ENCODE measurements at places on chromosomes 5 and 9.

- DNase-seq = no peak
Measured at GRCh38 chr9:21853414-21853813, 51.0 kb downstream of the MTAP start.

- DNase-seq = no peak
Measured at GRCh38 chr5:164959761-164960160, 1454.3 kb downstream of the MAT2B start.

- no peak for DNase-seq
Measured at GRCh38 chr5:54325610-54326311, 15.4 kb upstream of the ARL15 start.

DNA sequence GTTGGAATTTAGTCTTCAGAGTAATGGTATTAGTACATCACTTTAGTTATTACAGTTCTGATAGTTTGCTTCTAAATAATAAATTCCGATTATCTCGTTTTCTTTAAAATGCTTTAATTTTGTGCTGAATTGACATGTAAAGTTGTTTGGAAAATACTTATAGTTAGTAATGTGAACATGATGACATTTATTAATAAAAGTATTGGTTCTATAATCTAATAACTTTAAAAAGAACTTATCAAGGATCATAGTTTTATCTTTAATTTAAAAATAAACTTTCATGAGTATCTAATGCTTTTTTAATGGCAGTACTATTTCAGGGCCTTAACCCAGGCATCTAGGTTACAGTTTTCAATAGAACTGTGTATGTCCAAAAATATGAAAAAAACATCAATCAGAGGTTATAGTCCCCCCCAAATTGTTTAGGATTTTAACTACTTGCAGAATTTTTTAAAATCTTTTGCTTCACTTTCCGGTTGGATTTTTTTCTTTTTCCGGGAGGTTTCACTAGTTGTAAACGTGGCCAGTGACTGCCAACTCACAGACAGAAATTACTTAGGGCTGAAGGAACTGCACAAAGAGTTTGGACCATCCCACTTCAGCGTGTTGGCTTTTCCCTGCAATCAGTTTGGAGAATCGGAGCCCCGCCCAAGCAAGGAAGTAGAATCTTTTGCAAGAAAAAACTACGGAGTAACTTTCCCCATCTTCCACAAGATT is 680 bp downstream of the GPX8 start:
- DNase-seq = peak; percentile 85

- no peak for DNase-seq
Measured at GRCh38 chr9:105483618-105484017, 35.8 kb downstream of the FSD1L start.

- no peak for DNase-seq
Measured at GRCh38 chr5:28164568-28164967, 1126.2 kb upstream of the CDH9 start.

DNA sequence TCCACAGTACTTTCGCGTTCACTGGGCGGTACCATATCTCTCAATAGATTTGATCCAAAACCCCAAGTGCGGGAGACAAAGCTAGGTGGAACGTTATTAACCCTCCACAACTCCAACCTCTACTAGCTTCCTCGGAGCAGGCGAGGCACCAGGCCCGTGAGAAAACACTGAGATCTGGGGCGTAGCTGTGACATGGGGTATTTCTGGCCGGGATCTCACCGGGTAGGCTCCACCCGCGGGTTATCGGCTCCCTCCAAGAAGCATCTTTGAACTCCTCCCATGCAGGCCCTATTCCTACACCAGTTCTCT is 350 bp upstream of the SLC25A46 start:
- DNase-seq = peak; percentile 75

GRCh38 chr5:174355995-174356394 is 310.5 kb downstream of the NSG2 start:
- DNase-seq = no peak

GRCh38 chr5:76789991-76790581 is 28.7 kb upstream of the F2RL1 start:
- DNase-seq = no peak

DNA sequence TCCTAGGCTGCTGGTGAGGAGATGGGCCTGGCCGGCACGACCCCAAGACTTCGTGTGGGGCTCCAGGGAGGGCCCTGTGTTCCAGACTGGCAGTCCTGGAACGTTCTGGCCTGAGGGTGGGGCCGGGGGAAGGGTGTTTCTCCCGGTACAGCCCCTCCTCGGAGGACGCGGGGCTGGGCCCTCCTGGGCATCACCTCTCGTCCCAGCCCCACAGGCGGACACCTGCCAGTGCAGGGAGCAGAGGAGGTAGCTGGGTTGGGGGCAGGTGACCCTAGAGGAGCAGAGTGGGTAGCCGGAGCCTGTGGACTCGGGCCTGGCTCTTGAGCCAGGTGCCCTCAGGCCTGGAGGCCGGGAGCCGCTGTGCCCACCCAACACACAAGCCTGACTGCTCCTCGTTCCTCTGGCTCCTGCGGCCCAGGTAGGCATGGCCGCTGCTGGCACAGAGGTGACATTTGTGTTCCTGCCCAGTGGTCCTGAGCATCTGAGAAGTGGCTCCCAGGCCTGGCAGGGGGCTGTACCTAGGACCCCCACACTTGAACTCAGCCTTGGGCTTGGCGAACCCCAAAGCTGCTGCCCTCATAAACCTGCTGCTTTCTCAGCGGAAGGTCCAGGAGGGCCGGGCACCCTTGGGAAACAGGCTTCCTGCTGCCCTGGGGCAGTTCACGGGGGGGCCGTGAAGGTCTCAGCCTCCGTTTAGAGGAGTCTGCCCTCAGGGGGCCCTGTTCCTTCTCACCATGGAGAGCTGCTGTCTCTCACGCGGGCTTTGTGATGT is 817 bp downstream of the SLC6A19 start:
- no peak for DNase-seq

DNA sequence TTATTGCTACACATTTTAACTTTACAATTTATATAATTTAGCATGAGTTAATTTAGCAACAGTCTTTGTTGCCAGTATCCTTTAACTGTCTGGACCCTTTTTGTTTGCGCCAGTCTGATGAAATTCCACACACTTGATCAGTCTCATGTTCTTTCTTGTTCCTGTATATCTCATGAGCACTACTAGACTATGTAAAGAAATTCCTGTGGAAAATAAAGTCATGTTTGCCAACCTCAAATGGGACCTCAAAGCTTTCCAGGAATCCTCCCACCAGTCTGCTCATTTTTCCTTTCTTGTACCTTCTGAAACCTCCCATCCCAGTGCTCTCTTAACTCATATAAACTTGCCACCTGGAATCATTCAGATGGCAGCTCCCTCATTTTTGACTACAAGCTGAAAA is 8.0 kb downstream of the DMXL1 start:
- DNase-seq = no peak

DNA sequence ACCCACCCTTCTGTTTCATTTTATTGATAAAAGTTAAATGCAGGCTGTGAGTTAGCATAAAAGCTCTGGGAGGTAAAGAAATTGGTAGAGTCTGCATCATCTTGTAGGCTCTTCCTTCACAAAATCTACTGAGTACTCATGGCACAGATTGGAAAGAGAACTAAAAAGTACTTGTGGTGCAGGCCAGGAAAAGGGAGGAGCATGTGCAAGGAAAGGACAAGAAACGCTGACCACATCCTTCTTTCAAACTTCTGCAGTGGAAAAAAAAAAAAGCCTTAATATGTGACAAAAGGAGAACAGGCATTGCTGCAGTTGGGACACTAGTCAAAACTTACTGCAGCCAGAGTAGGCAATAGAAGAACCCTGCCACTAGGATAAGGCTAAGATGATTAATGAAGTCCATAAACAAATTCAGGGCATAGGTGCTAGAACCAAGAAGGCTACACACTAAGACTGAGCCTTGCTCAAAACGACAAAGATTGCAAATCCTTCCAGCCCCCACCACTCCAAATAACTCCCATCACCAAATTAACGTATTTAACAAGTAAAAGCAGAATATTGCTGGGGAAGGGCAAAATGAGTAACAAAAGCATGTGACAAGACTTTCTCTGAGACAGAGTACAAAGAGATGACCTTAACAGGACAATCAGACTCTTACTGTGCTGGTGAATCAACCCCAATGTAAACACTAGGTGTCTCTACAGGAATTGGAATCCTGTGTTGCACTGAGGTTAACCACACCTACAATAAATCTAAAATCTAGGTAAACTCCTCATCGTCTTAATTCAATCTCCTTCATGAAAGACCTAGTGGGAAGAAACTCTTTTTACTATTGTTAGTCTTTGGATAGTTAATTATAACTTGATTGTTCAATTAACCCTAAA is 1024.8 kb downstream of the TLE1 start:
- no peak for DNase-seq

DNA sequence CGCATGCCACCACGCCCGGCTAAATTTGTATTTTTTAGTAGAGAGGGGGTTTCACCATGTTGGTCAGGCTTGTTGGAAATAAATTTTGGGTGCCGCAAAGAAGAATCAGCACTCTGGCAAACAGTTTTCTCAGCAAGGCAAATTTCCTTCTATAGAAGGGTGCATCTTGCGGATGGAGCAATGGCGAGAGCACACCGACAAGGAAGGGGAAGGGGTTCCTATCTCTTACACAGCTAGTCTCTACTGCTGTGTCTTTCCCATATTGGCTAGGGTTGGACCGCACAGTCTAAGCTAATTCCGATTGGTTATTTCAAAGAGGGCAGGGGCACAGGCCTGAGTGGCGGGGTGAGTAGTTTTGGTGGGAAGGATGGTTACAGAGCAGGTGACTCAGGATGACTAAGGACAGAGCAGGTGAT is 707 bp downstream of the GTF3C5 start:
- no peak for DNase-seq

- peak; percentile 77 for DNase-seq
Measured at GRCh38 chr5:13664377-13664776, 280.1 kb downstream of the DNAH5 start.

DNA sequence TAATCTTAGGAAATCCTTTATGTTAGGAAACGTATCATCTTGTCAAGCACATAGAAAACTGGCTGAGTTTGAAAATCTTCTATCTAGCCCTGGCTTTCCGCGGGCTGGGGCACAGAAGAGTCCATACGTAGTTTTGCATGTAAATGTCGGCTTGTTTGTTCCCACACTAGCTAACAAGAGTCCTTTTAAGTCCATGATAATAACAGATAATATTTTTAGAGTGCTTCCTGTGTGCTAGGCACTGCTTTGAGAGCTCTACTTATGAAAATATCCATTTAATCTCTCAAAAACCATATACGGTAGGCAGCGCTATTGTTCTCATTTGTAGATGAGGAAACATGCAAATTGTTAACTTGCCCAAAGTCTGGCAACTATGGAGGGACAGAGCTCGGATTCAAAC is 40.5 kb downstream of the FYB1 start:
- DNase-seq = no peak

DNA sequence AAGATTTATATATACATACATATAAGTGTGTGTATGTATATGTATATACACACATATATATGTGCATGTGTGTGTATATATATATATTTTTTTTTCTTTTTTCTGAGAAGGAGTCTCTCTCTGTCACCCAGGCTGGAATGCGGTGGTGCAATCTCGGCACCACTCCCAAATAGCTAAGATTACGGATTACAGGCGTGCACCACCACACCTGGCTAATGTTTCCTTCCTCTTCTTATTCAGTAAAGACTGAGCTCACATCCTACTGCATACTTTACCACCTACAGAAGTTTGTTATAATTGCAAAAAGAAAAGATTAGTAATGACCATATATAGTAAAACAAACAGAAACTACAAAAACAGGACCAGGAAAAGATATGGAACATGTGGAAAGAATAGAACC is 23.1 kb upstream of the ZNF354B start:
- no peak for DNase-seq

- DNase-seq = no peak
Measured at GRCh38 chr9:107277801-107278200, 5.3 kb upstream of the RAD23B start.

DNA sequence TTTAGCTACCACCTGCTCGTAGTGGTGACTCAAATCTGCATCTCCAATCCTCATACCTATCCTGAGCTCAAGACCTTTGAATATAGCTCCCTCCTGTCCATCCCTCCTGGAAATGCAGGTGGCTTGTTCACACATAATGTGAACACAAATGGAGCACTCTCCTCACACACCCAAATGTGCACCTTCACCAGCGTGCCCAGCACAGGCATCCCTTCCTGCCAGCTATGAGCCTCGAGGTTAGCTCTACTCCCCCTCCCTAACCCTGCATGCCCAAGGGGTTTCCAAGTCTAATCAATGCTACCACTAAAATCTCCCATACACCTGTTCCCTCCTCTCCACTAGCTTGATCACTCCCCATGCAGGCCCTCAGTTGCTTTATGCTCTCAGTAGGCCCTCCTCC is 2.2 kb upstream of the TGFBI start:
- no peak for DNase-seq

DNA sequence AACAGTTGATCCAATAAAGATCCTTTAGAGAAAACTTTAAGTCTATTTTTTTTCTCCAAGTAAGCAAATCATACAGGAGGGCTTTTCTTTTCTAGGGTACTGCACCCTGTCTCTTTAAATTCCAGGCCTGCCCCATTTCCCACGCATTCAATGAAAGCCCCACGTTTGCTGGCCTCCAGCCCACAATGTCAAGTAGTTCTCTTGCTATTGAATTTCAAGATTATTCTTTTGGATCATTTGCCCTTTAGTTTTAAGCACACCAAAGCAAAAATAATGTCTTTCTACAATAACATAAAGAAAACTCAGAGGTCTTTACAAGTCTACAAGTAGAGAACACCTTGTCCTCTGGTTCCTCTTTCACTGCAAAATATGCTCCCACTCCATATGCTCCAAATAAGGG is 15.6 kb downstream of the MLLT3 start:
- DNase-seq = no peak

- no peak for DNase-seq
Measured at GRCh38 chr5:66992547-66992946, 204.1 kb downstream of the CD180 start.

GRCh38 chr5:78467752-78468357 is 107.4 kb downstream of the SCAMP1 start:
- peak; percentile 30 for DNase-seq

DNA sequence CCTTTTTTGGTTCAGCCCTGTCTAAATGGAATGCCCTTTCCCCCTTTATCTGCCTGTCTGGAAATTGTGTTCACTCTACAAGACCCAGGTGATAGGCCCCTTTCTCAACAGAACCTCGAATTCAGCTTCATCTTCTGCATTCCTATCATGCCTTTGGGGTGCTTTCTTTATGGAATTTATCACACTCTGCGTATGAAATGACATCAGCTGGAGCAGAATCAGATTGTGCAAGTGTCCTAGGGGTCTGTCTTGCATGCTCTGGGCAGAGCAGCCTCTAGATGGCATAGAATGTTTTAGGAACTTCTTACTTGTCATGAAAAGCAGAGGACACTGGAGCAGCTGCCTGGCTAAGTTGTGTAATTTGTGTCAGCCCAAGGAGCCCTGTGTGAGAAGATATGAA is 84.9 kb downstream of the ISL1 start:
- no peak for DNase-seq

DNA sequence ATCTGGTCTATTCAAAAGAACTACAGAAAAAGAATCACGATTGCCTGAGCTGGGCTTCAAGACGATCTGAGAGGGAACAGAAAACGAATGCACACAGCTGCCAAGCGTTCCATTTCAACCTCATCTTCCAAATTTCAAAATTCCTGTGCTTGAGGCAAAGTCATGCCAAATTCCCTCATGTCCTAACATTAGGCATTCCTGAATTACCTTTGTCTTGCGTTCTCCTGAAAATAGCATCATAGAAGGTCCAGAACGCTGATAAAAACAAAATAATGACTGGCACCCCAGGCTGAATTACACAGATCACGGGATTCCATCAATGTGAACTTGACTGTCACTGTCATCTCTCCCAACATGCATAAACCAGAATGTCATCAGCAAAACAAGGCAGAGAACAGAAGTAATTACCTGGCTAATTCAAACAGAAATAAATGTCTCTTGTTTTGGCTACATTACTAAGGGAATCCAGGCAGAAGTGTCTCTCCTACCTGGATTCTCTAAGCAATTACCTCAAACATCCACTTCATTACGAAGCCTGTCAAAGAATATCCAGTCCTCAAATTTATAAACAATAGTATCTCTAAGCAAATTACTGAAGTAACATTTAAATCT is 12.0 kb upstream of the CDH6 start:
- no peak for DNase-seq

Measured in AG08396 (cell line).